Activated T-helper 2 cell treated with anti-CD3 and anti-CD28 coated beads, Interferon-gamma antibody, Interleukin-2, Interleukin-4, amounts not matched to agents 10 μg/mL and 5 μg/mL and 100 μg/mL, durations not matched to agents 14 hours and 24 hours and 36 hours (primary cell): ENCODE measurements at places on chromosomes 13 and 19.

GRCh38 chr19:12872941-12873890 is 8.0 kb downstream of the DNASE2 start:
- peak; percentile 56 for DNase-seq

GRCh38 chr13:95540888-95541287 is 11.6 kb upstream of the CLDN10 start:
- DNase-seq, result no peak

DNA sequence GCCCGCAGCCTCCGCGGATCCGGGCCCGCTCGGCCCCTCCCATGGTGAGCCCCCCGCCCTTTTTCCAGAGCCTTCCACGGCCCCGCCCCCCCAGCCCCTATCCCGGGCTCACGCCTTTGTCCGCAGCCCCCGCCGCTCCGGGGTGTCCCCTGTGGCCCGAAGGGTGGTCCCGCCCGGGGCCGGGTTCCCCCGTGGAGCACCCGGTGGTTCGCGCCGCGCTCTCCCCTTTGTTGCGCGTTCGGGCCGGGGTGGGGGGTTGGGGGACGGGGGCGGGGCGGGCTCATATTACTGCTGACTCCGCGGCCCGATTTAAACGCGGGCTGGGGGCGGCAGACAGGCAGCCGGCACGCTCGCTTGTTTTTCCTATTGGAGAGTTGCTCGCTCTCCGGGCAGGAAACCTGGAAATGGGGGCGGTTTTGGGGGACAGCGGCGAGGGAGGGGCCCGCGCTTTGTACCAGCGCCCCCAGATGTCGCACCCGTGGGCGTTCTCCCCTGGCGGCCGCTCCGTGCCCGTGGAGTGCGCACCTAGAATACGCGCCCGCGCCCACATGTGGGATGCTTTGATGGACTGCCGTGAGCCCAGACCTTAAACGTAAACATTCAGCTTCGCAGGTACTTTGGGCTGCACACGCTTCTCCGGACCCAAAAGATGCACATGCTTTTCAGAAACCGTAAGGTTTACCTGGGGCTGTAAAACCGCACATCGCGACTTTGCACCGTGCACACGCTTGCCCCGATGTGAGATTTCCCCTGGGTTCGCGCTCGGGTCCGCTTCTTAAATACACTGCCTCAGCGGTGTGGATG is 699 bp downstream of the PTOV1 start:
- DNase-seq, result no peak

DNA sequence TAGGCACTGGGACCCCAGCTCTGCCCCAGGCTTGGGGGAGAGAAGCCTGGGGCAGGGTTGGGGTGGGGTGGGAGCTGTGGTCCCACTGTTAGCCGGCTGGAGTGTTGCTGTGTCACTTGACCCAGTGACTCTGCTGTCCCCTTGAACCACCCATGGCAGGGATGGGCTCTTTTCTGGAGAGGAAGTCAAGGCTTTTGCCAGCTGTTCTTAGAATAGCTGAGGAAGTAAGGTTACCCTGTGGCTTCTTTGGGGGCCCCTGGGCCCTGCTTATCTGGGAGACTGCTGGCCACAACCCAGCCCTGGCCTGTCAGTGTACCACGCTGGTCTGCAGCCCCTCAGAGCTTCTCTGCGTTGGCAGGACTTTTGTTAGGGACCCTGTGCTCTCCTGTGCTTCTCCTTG is 9.1 kb downstream of the PNPLA6 start:
- no peak for DNase-seq

- DNase-seq, result no peak
These were observed 136.8 kb downstream of the DCLK1 start for GRCh38 chr13:35994131-35994966.

DNA sequence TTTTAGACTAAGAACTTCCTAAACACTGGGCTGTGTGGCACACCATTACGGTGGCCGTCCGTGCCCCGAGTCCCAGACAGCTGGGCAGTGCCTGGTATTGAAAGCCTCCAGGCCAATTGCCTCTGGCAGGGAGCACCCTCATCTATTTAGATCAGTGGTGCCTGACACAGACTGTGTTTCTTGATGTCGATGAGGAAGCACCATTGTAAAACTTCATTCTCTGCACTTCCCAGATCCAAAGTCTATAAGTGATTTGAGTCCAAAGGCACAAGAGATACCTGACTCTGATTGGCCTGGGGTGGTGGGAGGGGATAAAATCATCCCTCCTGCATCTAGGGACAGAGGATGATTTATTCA is 8.5 kb upstream of the STK24 start:
- no peak for DNase-seq

DNA sequence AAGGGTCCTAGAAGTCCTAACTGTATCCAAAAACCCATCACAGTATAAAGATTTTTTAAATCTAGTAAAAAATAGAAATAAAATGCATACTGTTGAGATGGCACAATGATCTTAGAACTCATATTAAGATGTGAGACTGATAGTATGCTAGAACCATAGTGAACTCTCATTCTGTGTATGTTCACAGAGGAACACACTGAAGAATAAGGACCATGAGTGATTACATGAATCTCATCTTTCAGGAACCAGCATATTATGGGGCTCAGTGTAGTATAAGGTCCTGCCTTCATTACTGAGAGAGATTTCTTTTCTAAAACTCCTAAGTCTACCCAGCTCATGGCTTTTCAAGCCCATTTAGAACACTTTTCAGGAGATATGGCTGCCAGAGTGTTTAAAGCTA is 59.8 kb upstream of the RFC3 start:
- DNase-seq, result no peak

- no peak for DNase-seq
These were observed 656.1 kb downstream of the DACH1 start for GRCh38 chr13:71210861-71211260.

DNA sequence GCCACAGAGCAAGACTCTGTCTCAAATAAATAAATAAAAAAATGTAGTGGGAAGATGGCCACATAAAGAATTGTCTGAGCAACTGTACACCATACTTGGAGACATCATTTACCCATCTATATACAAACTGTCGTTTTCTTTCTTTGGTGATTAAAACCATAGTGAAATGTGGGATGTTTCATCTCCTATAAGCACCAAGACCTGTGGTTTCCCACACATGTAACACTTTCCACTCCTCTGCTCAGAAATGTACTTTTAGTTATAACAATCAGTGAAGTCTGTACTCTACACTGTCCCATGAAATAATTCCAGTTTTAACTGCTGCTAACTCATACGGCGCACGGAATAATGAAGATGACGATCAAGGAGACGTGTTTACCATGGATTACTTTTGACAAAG is 18.3 kb downstream of the PDCD5 start:
- no peak for DNase-seq

GRCh38 chr13:67292886-67293285 is 62.8 kb upstream of the PCDH9 start:
- DNase-seq, result no peak

GRCh38 chr19:29525901-29526729 is at the start of gene VSTM2B:
TSS of gene VSTM2B (plus strand) at chr19:29525994. CDS start at chr19:29526584, 590 bp downstream.
- no peak for DNase-seq

- no peak for DNase-seq
These were observed 16.8 kb downstream of the NFIC start for GRCh38 chr19:3383121-3383722.

GRCh38 chr13:24134757-24135156 is 25.8 kb upstream of the SPATA13 start:
- DNase-seq, result no peak

DNA sequence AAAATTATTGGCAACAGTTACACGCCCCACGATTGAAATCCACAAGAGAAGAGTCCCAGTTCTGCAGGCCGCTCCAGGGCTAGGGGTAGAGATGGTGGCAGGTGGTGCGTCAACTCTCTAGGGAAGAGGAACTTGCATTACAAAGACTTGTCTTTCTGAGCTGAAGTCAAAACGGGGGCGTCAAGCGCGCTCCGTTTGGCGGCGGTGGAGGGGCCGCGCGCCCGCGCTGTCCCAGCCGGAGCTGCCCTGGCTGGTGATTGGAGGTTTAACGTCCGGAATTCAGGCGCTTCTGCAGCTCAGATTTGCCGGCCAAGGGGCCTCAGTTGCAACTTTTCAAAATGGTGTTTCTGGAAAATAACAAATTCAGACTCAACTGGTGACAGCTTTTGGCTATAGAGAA is 38.9 kb downstream of the SOX1 start:
- DNase-seq, result no peak

DNA sequence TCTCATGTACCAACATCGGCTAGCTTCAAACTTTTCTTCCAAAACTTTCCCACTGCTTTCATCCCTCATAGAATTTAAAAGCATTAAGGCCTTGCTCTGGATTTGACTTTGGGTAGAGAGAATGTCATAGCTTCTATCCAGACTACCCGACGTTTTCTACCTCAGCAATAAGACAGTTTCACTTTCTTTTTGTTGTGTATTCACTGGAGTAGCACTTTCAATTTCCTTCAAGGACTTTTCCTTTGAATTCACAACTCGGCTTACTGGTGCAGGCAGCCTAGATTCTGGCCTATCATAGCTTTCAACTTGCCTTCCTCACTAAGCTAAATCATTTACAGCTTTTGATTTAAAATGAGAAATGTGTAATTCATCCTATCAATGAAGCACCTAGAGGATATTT is 420.4 kb upstream of the GPC6 start:
- DNase-seq, result no peak

DNA sequence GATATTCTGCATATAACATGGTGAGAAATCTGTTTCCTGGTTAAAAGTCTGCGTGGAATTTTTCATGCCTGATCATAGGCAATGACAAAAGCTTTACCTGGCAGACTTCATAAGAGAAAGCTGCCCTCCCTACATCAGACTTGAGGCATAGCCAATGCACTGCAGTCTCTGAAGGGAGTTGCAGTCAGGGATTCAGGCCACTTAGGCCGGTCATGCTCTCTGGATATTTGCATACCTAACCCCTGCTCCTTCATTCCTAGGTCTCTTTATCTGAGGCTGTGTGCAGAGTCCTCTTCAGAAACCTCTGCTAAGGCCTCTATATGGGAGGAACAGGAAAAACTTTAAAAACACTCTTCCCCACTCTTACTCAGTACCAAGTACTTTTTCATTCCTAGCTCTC is 287.4 kb downstream of the PCDH17 start:
- no peak for DNase-seq

GRCh38 chr19:45322311-45322710 is 364 bp downstream of the CKM start:
- DNase-seq, result no peak

- DNase-seq, result no peak
These were observed 3.1 kb upstream of the TMEM86B start for GRCh38 chr19:55231391-55232285.

- no peak for DNase-seq
These were observed 94.5 kb downstream of the ANKRD10 start for GRCh38 chr13:110820322-110820721.

DNA sequence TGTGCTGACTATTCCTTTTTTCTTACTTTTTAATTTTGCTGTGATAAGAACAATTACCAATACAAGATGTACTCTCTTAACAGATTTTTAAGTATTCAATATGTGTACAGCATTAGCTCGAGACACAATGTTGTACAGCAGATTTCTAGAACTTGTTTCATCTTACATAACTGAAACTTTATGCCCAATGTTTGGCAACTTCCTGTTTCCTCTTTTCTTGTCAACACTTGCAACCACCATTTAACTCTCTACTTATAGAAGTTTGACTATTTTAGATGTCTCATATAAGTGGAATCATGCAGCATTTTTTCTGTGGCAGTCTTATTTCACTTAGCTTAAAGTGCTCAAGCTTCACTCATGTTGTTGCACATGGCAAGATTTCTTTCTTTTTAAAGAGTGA is 1426.8 kb downstream of the SLITRK5 start:
- DNase-seq, result no peak

DNA sequence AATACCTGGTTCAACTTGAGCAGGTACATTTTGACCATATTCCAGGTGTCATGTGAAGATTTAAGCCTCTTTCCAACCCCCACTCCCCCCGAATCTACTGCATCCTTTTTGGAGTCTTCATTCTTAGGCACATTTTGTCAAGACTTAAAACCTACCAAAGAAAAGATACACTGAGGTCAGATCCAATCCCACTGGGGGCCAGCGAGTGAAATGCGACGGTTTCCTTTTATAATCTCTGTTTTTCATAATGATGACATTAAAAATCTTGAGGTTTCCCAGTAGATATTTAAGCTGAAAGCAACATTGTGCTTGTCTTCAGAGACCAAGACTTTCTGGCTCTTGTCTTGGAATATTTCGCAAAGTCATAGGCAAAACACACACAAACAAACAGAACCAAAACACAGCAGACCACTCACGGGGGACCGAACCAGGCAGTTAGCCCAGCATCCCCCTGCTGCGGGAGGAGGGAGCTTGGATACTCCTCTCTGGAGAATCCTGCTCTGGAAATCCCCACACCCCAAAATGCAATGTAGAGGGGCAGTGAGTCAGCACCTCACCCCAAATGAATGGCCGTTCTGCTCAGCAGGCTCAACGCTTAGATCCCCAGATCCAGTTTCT is 506 bp upstream of the GAS6 start:
- no peak for DNase-seq

- no peak for DNase-seq
These were observed 29.8 kb downstream of the KL start for GRCh38 chr13:33045851-33046592.

GRCh38 chr19:29665826-29666577 is 741 bp downstream of the PLEKHF1 start:
- no peak for DNase-seq

- DNase-seq, result no peak
These were observed 14.5 kb upstream of the CCDC97 start for GRCh38 chr19:41295499-41295898.

DNA sequence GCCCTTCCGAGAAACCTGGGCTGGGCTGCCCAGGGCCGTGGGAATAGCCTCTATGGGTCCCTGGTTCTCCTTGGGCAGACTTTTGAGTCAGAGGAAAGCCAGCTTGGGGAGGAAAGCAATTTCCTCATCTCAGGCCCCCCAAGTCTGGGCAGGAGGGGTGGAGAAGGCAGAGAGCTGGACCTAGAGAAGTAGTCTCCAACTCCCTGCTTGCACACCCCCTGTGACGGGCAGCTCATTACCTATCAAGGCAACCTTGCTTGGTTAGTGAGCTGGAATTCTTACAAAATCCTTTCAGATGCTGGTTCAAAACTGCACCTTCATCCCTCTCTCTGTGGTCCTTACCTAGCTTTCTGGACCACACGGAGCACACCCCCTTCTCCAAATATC is 33.9 kb downstream of the ACTL9 start:
- no peak for DNase-seq

DNA sequence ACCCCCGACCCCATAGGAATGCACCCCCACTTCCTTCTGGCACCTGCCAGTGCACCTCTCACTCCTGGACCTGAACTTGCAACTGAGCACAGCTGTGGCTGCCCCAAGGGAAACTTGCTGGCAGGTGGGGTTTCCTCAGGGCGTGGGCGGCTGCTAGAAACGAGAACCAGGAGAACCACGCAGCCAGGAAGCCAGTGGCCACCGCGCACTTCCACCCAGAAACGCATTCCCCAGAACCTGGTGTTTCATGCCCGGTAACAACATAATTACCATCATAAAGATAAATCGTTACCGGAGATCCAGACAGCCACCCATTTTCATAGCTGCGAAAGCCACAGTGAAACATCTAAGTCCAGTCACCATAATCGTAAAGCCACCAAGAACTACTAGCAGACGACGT is 75.2 kb upstream of the C13orf46 start:
- no peak for DNase-seq

- DNase-seq, result no peak
These were observed 193.2 kb downstream of the IRS2 start for GRCh38 chr13:109593230-109593629.

GRCh38 chr13:107642831-107643230 is 572.5 kb downstream of the LIG4 start:
- DNase-seq, result no peak
